ENCODE measurements at places on chromosomes 3 and 15. TPM values are rescaled to one million over a fixed set of nuclear protein-coding genes. Genes with fewer than 3 reads are reported as not detected.

- no peak overlapping the region for H3K27ac ChIP-seq
- no peaks in the 10 kb centered on the region for H3K27me3 ChIP-seq
- H3K36me3 ChIP-seq = no peaks in the 10 kb centered on the region
- no peak for DNase-seq
- H3K4me3 ChIP-seq = no peak overlapping the region
These were observed 84.0 kb upstream of the SKOR1 start for GRCh38 chr15:67741308-67741707.

The RBP2 gene
- not detected for total RNA-seq

The GP9 gene
- total RNA-seq = not detected

- no peak for DNase-seq
- no peak overlapping the region for H3K4me3 ChIP-seq
- H3K4me1 ChIP-seq = no peaks in the 10 kb centered on the region
- no peaks in the 10 kb centered on the region for H3K36me3 ChIP-seq
- H3K27me3 ChIP-seq = no peaks in the 10 kb centered on the region
These were observed 186.8 kb downstream of the SHOX2 start for GRCh38 chr3:157919319-157919887.

GRCh38 chr3:178385280-178385952 is 150.8 kb upstream of the KCNMB2 start:
- peaks cover 3% of the 10 kb centered on the region for H3K27me3 ChIP-seq
- H3K4me3 ChIP-seq = no peak overlapping the region
- no peaks in the 10 kb centered on the region for H3K36me3 ChIP-seq
- DNase-seq = no peak

DNA sequence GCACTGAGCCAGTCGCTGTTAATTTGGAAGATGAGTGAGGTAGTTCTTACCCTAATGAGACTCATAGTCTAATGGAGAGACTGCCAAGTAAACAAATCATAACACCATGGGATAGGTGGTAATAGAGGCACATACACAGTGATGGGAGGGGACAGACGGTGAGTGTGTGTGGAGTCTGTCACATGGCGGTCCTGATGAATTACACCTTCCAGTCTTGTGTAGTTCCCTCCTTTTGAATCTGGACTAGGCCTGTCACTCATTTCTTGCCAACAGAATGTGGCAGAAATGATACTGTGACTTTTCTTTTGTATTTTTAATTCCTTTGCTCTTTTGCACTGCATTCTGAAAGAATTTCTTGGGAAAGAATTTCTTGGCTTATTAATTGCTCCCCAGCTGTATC is 78.1 kb downstream of the NR1D2 start:
- DNase-seq = no peak
- H3K36me3 ChIP-seq = no peaks in the 10 kb centered on the region
- H3K4me3 ChIP-seq = no peak overlapping the region

The PSTPIP1 gene
- 169 TPM for total RNA-seq

The GXYLT2 gene
- total RNA-seq = 0.05 TPM

DNA sequence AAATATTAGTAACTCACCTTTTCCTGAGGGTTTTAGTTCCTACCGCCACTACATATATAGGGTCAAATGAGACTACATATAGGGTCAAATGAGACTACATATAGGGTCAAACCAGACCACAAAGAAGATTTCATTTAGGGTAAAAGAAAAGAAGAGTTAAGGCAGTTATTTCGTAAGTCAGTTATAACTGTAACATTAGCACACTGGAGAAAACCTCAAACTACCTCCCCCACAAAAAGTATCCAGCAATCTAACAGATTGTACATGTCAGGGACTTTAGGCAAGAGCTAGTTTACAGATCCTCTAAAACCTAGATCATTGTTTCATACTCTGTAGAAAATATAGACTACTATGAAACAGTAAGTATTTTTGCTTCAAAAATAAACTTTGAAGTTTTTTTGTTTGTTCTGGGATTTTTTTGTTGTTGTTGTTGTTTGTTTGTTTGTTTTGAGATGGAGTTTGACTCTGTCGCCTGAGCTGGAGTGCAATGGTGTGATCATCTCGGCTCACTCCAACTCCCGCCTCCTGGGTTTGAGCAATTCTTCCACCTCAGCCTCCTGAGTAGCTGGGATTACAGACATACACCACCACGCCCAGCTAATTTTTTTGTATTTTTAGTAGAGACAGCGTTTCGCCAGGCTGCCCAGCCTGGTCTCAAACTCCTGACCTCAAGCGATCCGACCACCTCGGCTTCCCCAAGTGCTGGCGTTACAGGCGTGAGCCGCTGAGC is 92.4 kb upstream of the CGNL1 start:
- H3K27ac ChIP-seq = no peak overlapping the region
- H3K4me3 ChIP-seq = no peak overlapping the region
- no peaks in the 10 kb centered on the region for H3K27me3 ChIP-seq
- H3K36me3 ChIP-seq = peaks cover 46% of the 10 kb centered on the region
- DNase-seq = no peak

The SAXO2 gene
- not detected for total RNA-seq

The CAPN7 gene
- total RNA-seq = 31.8 TPM

- no peaks in the 10 kb centered on the region for H3K36me3 ChIP-seq
- peak; percentile 90 for DNase-seq
- no peaks in the 10 kb centered on the region for H3K27me3 ChIP-seq
- H3K27ac ChIP-seq = peak overlapping the region; percentile 51
- H3K4me1 ChIP-seq = peaks cover 16% of the 10 kb centered on the region
- H3K4me3 ChIP-seq = no peak overlapping the region
These were observed 8.4 kb downstream of the MFGE8 start for GRCh38 chr15:88904624-88905327.

Measured in activated T-helper 2 cell treated with anti-CD3 and anti-CD28 coated beads, Interferon-gamma antibody, Interleukin-2, Interleukin-4, amounts not matched to agents 10 μg/mL and 5 μg/mL and 100 μg/mL, durations not matched to agents 14 hours and 24 hours and 36 hours (primary cell).